HS-5 (cell line): ENCODE measurements at places on chromosomes 2 and 18.
A peak's percentile ranks its signal among the peaks of the same experiment; 100 is the strongest.

DNA sequence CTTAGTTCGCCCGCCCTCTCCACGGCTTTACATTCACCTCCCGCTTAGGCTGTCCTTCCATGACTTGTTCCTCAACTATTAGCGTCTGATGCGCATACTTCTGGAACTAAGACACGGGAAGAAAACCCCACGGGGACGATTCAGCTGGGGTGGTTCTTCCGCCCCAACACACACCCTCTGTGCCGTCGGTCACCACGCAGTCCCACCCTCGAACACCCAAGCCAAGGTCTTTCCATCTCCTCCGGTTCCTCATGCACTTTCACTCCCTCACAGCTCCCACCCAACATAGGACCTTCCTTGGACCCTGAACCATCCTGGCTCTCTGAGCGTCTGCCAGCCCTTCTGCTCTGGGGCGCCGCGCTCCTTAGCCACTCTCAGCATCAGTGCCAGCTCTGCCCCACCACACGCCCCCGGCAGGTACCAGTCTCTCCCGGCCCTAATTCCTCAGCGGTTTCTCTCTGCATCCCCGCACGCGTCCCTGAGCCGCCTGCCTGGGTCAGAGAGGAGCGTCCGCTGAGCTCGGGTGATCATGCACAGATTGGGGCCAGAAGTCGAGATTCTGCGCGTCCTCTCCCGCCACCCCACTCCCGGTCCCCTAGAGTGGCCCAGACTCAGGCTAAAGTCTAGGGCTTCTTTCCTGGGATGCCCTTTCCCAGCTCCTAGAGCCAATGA, 522 bp upstream of the SRD5A2 start:
- DNase-seq = no peak

DNA sequence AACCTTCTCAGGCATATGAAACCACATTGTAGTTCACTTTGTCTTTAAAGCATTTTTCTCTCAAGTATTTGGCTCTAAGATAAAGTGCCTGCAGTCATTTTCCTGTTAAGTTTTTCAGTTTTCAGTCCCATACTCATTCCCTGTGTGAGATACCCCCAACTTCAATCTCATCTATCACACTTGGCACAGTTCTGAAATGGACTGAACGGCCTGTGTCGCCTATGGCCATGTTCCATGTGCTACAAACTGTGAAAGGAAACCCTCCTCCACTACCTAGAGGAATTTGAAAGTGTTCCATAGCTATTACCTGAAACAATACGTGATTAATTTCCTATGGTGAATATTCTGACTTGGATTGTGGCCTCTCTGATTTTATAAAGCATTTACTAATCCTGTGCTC, 319.1 kb downstream of the CTNNA2 start:
- no peak for DNase-seq

DNA sequence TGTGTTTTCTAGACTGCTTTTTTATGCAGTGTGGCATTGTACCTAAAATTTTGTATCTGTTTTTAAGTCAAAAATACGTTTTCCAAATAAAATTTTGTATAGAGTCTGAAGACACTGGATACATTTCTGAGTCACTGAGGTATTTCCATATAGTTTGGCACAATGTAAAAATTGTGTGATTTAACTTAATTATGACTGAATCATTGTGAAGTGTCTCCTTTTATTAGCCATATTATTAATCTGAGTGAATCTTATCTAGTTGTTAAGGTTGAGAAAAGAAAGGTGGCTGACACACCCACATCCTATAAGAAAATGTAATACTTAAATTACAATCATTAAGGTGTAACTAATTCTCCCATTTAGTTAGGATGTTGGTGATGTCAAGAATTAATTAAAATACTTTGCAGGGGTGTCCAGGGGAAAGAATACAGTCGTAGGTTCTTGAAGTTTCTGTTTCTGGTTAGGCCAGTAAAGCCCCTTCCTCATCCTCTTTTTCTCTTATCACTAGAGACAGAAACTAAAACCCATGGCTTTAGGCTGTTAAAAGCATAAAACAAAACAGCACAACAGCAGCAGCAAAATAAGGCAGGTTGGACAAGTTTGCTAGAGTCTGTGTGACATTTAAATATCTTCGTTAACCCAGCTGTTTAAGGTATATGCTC, 71.6 kb downstream of the UBE2E3 start:
- DNase-seq = no peak

DNA sequence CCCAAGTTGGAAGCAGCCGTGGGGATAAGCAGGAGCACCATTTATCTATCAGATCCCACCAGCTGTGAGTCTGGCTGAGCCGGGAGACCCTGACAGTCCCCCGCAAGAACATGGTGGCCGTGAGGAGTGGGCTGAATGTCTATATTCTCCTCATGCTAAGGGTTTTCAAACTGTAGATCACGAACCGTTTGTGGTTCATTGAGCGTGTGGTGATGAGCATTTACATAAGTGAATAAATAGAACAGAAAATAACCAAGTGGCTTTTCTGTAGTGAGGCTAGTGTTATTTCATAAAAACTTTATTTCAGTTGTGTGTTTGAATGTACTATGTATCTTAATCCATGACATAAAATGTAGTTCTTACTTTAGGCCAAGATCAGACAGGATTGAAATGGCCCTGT, 190.2 kb upstream of the APCDD1 start:
- DNase-seq = no peak

- DNase-seq = no peak
Observed at GRCh38 chr2:74945788-74946331, 12.6 kb upstream of the POLE4 start.

DNA sequence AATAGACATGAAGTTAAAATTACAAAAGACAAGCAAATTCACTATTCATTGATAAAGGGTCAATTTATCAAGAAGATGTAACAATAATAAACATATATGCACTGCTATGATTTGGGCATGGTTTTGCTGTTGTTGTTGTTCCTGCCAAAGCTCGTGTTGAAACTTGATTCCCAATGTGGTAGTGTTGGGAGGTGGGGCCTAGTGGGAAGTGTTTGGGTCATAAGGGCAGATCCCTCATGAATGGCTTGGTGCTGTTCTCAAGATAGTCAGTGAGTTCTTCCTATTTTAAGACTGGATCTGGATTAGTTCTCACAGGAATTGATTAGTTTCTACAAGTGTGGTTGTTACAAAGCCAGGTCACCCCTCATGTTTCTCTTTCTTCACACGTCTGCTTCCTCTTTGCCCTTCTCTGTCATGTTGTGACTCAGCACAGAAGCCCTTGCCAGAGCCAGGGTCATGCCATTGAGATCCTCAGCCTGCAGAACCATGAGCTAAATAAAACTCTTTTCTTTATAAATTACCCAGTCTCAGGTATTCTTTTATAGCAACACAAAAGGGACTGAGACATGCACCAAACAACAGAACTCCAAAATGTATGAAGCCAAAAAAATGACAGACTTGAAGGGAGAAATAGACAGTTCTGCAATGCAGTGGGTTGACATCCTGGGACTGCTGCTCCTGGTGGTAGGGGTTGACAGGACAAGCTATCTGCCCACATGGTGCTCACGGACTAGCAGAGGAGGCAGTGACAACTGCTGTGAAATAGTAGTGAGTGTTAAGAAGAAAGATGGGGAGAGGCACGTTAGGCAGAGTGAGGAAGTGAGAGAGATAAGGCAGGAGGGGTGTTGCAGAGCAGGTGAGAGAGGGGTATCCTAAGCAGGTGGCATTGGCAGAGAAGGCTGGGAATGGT, 18.6 kb upstream of the SKA1 start:
- DNase-seq = no peak

- DNase-seq = no peak
Observed at GRCh38 chr2:159292157-159292556, 5.7 kb upstream of the WDSUB1 start.

DNA sequence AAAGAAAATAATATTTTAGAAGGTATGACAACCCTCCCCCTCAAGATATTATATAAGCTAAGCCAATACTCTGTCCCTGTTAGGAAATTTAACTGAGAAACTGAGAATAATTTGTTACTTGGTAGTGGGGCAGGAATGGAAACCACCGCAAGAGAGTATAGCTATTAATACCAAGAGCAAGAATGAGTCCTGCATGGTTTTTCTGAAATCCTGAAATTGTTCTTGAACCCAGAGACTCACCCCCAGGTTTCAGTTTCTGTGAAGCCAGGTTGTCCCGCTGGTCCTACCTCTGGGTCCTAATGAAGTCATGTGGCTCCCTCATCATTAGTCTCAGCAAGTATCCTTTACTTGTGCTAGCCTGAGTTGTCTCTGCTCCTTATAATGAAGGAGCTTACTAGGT, 671.0 kb upstream of the ACVR2A start:
- DNase-seq = no peak

DNA sequence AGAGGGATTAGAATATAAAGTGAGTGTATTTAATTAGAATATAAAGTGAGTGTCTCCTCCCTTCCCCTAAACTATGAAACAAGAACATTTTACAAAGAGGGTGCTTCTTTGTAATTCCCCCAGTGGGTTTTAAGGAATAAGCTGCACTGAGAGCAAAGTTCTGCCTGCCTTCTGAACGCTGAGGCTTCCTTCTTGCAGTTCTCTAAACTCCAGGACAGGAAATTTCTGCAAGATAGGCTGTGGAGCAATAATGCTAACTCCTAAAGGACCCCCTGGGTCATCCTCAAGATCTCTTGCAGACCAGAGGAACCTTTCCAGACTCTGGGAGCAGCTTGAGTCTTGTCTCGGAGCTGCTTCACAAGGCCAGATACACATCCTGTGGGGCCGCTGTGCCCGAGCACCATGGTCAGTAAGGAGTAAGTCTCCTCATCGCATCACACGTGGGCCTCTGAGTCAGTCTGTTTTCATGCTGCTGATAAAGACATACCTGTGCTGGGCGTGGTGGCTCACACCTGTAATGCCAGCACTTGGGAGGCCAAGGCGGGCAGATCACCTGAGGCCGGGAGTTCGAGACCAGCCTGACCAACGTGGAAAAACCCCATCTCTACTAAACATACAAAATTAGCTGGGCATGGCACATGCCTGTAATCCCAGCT, 87.5 kb upstream of the KCNE4 start:
- DNase-seq = no peak

- no peak for DNase-seq
Observed at GRCh38 chr2:219713110-219713509, 85.7 kb downstream of the SLC4A3 start.

DNA sequence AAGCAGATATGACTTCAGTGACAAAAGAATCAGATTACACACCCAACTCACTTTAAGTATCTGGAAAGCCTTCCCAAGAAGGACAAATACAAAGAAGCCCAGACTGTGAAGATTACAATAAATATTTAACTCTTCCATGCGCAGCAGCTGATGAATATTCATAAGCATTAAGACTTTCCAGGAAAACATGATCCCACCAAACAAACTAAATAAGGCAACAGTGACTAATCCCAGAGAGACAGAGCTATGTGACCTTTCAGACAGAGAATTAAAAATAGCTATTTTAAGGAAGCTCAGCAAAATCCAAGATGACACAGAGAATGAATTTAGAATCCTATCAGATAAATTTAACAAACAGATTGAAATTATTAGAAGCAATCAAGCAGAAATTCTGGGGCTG, 108.2 kb upstream of the UBE2E3 start:
- no peak for DNase-seq

GRCh38 chr2:195428673-195429072, 228.4 kb upstream of the SLC39A10 start:
- DNase-seq = no peak

DNA sequence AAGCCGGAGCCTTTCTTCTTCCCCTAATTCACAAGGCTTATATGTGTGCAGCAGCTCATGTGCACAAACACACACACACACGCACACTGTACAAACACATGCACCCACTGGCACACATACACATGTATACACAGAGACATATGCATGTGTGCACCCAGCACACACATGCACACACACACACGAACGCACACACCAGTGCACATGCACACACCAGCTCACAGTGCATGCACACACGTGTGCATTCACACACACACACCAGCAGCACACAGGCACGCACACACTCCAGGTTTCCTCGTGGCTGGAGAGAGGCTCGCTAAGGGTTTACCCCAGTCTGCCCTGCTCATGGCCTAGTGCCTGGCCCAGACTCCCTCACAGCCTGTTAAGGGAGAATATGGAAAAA, 234.0 kb downstream of the EIPR1 start:
- no peak for DNase-seq

- no peak for DNase-seq
Observed at GRCh38 chr18:35564795-35565453, 16.6 kb upstream of the GALNT1 start.

DNA sequence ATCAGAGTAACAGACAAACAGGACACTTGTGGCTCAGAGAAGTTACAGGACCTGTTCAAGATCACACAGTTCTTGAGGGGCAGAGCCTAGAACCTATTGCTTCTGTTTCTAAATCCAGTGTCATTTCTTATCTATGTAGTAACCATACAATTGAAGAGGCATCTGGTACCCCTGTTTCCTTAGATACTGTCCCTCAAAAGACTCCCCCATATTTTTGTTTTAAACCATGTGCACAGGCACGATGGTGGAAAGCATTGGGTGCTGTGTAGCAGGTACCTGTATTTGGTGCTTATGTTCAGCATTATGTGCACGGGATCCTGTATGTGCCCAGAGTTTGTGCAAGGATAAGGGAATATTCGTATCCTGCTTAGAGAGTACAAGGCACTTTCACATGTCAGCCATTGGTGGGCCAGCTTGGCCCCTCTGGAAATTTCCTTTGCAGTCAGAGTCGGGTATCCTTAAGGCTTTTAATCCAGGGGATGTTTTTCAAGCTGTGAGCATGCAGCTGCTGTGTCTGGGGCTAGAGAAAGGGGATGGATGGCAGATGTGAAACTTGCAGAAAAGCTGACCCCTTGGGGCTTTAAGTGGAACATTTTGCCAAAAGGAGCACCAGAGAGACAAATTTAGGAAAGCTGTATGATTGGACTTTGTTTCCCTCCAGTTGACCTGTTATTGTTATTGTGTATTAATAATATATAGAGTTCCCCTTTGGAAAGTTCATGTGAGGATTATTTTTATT, 2.1 kb downstream of the LBH start:
- no peak for DNase-seq

- no peak for DNase-seq
Observed at GRCh38 chr18:50757358-50757757, 62.5 kb downstream of the MRO start.

DNA sequence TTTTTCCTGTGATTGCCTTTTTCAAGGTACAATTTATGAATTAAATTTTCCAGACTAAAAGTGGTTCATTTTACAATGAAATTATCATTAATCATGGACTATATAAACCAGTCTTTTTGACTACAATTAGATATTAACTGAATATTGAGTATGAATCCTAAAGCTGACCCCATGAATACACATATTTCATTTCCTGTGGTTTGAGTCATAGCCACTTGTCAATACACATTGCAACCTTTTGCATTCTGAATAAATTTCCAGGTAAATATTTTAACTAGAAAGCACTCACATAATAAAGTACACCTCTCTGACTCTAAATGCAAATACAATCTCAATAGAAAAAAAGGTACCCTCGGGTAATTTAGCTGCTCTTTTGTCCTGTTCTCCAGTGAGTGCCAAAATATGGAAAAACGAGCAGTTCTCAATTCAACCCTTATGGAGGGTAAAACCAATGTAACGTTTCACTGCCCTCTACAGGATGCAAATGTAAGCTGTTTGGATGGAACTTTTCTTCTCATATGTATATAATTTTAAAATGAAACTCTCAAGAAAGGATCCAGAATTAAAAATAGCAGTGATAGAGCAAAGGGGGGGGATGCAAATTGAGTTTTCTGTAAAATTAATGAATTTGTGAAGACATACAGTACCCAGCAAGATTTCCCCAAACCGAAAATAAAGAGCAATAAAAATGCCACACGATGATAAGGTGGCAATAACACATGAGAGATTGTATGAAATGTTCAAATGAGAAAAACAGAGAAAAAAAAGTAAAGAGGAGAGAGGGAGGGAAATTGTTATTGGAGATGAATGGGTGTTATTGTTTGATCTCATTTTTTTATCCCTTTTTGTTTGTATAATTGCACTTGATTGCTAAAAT, 1795.7 kb upstream of the PIK3C3 start:
- peak; percentile 22 for DNase-seq
